Activated CD8-positive, alpha-beta memory T cell treated with anti-CD3 and anti-CD28 coated beads for 1 hour (primary cell): ENCODE measurements at places on chromosomes 6 and 20.
A peak's percentile ranks its signal among the peaks of the same experiment; 100 is the strongest.

- DNase-seq: no peak
Observed at GRCh38 chr6:43683708-43684455, 3.7 kb downstream of the MRPS18A start.

- peak; percentile 27 for DNase-seq
Observed at GRCh38 chr6:111709615-111710398, 104.1 kb upstream of the TRAF3IP2 start.

GRCh38 chr6:41021832-41022231, 17.2 kb downstream of the UNC5CL start:
- no peak for DNase-seq

- no peak for DNase-seq
Observed at GRCh38 chr6:12174878-12175277, 115.3 kb upstream of the EDN1 start.

- no peak for DNase-seq
Observed at GRCh38 chr6:170096803-170097504, 193.9 kb downstream of the DLL1 start.

DNA sequence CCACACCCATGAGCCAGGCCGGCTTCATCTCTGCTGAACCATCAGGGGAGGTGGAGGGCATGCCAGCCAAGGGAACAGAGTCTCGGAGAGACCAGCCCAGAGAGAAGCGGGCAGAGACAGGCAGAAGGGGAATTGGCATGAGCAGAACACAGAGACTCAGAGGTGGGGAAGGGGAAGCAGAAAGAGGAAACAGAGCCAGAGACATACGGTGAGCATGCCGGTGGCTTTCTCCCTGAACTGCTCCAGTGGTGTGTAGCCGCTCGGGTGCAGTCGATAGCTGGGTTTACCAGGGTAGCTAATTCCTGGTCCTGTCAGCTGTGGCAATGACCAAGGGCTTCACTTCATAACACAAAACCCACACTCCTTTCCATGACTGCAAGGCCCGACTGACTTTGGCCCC, 83.6 kb upstream of the CCDC167 start:
- DNase-seq: no peak

GRCh38 chr6:24330137-24330732, 27.6 kb downstream of the DCDC2 start:
- no peak for DNase-seq

DNA sequence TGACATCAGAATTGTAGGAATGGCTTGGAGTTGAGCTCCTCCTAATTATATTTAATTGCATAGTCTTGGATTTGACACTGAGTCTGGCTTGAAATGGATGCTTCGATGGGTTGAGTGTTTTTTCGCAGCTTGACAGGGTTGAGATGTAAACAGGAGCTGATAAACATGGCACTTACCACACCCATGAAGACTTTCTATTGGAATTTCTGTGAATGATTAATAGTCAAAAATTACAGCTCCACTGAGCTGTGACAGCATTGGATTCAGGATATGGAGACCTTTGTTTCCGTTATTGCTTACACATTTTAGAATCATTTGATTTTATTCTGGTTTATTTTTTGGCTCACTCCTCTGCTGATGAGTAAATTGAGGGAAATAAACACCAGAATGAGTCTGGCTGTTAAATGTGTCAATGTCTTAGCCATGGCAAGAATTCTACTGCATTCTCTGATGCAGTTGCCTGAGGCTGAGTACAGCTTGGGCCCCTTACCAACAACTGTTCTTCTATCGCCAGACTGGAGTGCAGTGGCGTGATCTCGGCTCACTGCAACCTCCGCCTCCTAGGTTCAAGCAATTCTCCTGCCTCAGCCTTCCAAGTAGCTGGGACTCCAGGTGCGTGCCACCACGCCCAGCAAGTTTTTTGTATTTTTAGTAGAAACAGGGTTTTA, 128.1 kb upstream of the DOK5 start:
- DNase-seq: no peak

- no peak for DNase-seq
Observed at GRCh38 chr6:47165918-47166317, 123.8 kb upstream of the ADGRF1 start.

DNA sequence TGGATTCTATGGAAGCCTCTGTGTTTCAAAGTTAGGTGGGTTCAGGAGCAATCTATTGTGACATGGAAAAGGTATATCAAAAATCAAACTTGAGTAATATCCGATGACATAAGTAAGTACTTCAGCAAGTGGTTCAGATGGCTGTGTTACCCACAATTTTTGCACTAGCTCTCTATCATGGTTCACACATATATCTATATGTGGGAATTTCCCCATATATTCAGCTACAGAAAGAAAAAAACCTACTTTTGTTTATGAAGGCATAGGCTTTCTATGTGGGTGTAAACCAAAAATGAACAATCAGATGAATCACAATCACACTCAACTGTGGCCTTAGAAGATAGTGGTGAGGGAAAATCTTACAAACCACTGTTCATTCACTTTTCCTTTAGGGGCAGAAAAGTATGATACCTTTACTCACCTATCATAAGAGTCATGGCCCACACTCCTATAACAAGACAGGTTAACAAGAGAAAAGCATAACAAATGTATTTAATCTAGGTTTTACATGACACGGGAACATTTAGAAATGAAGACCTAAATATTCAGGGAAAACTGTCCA, 449.6 kb upstream of the HTR1E start:
- DNase-seq: no peak

- no peak for DNase-seq
Observed at GRCh38 chr20:59661621-59662020, 57.3 kb downstream of the PHACTR3 start.

GRCh38 chr20:63843778-63844177, 12.7 kb upstream of the ZBTB46 start:
- DNase-seq: no peak

DNA sequence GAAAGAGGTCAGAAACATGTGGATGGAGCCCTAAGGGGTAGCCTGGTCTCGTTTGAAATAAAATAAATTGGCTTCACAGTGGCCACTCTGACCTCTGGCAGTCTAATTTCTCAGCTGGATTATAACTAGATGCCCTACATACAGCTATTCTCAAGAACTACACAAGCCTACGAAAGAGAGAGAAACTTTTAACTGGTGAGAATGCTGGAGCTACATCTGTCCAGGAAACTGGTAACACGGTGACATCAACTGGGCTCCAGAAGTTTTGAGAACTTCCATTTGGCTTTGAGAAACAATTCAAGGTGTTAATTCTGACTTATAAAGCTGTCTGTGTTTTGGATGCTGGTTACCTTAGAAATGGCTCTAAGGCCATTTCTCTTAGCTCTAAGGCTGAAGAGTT, 187.3 kb upstream of the TENT5A start:
- no peak for DNase-seq

- peak; percentile 23 for DNase-seq
Observed at GRCh38 chr6:125301435-125302391, at the start of gene HDDC2. TSS of gene HDDC2 (minus strand) at chr6:125301967. CDS start at chr6:125301932, 35 bp downstream.

DNA sequence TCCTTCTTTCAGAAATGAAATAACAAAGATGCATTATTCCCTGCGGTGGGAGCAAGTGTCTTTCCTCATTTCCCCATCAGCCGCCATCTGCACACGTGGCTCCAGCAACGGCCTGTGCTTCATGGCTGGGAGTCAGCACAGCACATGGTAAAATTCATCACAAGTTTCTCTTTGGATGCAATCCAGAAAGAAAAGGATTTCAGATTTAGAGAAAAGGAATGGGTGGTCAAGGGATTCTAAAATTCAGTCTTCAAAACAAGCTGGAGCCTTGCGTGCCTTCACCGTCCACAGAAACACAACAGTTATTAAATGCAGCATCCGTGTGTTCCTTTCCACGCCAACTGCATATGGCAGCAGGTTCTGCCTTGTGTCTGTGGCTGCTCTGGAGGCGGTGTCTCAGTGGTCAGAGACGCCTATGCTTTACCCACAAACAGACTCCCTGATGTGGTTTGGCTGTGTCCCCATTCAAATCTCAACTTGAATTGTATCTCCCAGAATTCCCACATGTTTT, 107.6 kb downstream of the THBS2 start:
- DNase-seq: no peak

DNA sequence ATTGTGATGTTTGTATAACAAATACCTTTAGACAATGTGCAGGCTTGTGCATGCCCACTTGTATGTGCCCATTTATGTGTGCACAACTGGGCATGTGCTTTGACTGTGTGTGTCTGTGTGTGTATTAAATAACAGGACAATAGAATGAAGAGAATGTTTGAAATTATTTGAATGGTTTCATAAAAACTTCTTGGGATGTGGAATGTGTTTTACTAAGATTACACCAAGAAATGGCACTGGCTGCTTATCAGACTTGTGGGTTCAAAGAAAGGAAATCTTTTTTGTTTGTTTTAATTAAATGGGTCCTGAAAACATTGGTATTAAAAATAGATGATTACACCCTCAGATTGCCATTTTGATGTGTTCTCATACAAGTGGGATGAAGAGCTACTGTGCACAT, 191.6 kb upstream of the CCN2 start:
- no peak for DNase-seq

GRCh38 chr6:98838032-98838431, 3.7 kb downstream of the POU3F2 start:
- no peak for DNase-seq

DNA sequence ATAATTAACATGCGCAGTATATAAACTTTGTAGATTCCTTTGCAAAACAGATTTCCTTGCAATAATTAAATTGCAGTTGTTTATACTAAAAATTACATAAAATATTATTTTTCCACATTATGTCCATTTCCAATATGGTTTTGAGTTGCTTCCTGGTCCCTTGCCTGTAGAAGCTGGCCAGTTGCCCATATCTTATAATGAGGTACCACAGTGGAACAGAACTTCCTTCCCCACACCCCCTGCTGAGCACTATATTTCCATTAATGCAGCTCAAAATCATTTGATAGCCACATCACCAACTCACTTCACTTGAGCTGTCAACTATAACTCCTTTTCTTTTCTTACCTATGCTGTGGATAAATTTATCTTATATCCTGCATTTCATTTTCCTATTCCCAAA, 194.6 kb downstream of the DST start:
- DNase-seq: no peak

GRCh38 chr20:19376451-19377229, 164.2 kb downstream of the SLC24A3 start:
- DNase-seq: no peak

DNA sequence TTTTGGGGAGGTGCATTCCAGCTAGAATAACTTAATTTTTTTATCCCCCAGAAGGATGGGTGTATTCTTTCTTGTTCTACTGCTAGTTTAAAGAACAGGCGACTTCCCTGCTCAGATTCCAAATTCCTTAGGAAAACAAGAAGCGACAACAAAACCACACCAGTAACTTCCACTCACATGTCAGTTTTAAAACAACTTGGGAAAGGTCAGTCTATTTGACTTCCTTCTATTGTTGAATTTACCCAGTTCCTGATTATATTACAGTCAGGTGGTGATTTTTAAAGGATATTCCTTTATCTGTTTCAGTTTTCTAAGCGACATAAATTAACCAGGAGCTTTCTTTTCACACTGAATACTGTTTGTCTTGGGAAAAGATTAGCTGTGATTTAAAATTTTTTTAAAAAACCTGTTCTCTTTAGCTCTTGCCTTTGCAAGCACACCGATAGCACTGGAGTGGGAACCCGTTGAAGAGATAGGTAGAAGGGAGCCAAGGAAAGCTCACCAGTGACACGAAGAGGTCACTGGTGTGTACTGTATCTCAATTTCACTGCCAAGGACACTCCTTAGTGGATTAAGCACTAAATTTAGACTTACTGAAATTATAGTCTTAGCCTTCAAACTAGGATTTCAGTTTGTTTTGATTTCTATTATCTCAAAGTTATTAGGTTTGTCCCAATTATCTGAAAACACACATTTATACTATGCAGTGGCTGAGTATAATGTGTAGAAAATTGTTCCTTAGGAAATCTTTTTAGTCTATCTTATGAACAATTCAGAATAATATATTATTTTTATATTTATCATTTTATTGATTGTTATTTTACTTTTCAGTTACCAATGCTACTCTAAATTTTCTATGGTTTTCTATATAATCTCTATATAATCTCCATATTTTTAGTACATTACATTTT, 22.3 kb downstream of the MARCKS start:
- no peak for DNase-seq

DNA sequence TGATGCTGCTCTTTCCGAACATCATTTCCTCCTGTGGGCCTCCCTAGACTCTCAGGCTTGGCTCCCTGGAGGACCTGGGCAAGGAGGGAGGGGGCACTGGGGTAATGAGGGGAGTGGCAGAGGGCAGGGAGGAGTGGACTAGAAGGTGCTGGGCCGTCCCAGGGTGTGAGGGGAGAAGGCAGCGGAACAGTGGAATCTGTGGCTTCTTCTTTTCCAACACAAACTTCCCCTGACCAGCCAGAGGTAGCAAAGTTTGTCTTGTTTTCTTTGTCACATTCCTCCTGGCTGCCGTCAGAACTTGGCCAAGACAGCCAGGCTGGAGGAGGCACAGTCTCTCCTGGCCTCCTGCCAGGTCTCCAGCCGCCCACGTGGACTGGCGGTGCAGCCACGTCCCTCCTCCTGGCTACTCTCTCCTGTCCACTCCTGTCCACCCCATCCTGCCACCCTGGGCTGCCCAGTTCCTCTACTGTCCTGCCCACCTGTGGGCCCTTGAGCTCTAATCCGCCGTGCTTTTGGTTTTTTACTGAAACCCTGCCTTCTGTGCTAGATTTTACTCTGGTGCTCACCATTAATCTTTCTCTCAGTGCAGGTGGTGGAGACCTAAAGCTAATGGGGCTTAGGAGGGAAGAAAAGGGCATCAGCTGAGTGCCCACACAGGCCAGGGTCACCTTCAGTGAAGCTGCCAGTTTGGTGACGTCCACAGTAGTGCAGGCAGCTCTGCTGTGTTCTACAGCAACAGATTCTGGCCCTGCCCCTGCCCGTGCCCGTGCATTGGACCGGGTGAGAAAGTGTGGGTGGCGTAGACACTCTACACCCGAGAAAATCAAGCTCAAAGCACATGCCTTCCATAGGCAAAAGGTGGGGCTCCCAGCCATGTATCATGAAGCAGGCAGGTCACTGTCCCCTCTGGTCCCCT, 2.8 kb upstream of the CDSN start:
- DNase-seq: no peak
